ENCODE measurements at places on chromosomes 4 and X.
A peak's percentile ranks its signal among the peaks of the same experiment; 100 is the strongest.

- DNase-seq = peak; percentile 59
Measured at GRCh38 chr4:148831945-148832344, 389.7 kb upstream of the NR3C2 start.

- no peak for DNase-seq
Measured at GRCh38 chr4:146098978-146099377, 76.5 kb upstream of the LSM6 start.

DNA sequence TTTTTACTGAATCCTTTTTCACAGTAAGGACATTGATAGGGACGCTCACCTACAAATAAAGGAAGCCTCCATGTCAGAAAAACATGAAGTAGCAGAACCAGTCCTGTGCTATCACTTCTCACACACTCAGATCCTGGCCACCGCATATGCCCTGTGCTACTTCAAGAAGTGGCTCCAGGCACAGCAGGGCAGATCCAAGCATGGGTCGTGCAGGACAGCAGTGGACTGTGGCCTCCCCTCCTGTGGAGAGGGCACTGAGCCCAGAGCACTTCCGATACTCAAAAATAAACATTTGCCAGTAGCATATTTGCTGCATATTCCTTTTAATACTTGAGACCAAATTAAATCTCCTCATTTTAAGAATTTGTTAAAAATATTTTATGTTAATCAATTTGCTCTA lies 167.9 kb downstream of the PRDM5 start:
- no peak for DNase-seq

GRCh38 chr4:52838729-52839586 lies 23.2 kb upstream of the RASL11B start:
- DNase-seq = no peak

DNA sequence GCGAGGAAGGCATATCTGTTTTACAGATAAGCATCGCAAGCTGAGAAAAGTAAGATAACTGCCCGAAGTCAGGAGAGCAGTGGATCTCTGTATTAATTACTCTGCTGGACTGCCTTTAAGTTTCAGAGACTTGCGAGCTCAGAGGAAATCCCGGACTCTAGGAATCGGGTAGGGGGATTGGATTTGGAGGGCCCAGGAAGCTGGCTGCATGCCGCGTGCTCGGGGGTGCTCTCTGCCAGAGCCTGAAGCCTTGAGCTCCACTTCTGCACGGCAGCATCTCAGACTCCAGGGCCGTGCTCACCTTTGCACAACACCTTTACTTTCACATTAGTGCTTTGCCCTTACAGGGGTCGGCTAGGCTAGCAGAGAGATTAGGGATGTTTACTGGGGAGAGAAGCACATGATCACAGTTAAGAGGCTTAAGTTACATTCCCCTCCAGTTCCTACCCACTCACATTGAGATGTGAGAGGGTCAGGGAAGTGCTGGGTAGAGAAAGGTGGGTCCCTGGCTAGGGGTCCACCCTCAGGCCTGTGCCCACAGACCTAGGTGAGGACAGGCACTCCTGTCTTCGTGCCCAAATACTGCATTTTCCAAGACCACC lies 57.0 kb downstream of the TRIML1 start:
- no peak for DNase-seq

DNA sequence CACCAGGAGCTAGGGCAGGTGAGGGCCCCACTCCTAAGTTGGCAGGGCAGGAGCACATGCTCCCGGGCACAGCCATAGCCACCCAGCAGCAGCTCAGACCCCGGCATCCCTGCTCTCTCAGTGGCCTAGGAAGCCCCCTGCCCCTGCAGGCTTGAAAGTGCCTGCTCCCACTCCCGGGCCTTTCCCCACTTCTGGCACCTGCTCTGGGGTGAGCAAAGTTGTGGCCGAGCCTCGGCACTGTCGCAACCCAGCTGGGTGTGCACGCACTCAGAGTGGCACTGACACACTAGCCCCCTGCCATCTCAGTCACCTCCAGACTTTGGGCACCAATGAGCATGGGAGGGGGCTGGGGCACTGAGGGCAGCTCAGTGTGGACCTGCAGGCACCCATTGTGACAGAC lies 60.8 kb upstream of the CDKN2AIP start:
- DNase-seq = no peak

DNA sequence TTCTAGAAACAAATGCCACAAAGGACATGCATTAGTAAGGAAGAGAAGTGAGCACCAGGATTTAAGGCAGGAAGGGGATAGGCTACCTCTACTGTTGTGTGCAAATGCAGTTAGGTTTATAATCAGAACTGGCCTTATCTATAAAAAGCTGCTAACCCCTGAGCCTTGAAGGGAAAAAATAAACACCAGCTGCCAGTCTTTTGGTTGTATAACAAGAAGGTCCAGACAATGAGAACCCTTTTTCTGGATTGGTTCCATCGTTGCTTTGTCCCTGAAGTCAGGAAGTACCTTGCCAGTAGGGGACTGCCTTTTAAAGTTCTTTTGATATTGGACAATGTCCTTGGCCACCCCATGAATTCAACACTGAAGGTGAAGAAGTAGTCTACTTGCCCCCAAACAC lies 126.7 kb upstream of the OTUD4 start:
- DNase-seq = no peak

DNA sequence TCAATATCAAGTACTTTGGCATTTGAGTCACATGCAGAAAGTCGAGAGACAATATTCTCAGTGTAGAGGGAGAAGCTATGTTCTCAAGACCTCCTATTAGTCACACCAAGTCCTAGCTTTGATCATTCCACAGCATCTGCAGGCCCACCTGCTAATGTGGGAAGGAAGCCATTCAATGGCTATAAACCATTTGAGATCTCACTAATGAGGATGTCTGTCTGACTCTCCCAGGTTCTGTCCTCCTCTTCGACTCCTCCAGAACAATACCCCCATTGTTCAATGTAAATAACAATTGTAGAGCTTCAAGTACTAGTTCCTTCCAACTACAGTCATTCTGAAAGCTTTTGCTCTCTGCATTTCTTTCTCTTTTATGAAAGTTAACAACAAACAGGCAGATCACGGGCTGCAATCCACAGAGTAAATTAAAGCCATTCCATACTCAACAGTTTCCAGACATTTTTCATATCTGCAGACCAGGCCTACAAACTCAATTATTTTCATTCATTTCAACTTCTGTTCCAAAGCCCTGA lies 140.2 kb upstream of the EDNRA start:
- DNase-seq = no peak

GRCh38 chr4:13933191-13933590 lies 305.7 kb upstream of the BOD1L1 start:
- DNase-seq = no peak

GRCh38 chr4:138734746-138735145 lies 280.8 kb upstream of the NOCT start:
- DNase-seq = peak; percentile 57

GRCh38 chr4:189162073-189162789 lies 778.4 kb upstream of the FRG1 start:
- DNase-seq = no peak

GRCh38 chrX:3026074-3026815 lies 15.0 kb upstream of the ARSF start:
- DNase-seq = no peak

DNA sequence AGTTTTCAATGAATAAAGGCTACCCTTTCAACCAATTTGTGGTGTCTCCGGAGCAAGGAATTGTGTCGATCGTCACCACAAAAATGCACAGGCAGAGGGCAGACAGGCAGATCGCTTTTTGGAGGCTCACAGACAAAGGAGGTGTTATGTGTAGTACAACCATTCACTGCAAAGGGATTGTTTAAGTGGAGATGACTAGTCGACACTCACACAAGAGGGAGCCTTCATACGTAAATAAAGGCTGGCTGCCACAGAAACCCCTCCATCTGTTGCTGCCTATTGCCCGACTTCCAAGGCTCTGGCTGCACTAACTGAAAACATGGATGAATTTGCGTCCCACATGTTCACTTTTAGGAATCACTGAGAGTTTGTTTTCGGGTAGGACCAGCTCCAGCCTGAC lies 281.1 kb downstream of the NKX6-1 start:
- no peak for DNase-seq

DNA sequence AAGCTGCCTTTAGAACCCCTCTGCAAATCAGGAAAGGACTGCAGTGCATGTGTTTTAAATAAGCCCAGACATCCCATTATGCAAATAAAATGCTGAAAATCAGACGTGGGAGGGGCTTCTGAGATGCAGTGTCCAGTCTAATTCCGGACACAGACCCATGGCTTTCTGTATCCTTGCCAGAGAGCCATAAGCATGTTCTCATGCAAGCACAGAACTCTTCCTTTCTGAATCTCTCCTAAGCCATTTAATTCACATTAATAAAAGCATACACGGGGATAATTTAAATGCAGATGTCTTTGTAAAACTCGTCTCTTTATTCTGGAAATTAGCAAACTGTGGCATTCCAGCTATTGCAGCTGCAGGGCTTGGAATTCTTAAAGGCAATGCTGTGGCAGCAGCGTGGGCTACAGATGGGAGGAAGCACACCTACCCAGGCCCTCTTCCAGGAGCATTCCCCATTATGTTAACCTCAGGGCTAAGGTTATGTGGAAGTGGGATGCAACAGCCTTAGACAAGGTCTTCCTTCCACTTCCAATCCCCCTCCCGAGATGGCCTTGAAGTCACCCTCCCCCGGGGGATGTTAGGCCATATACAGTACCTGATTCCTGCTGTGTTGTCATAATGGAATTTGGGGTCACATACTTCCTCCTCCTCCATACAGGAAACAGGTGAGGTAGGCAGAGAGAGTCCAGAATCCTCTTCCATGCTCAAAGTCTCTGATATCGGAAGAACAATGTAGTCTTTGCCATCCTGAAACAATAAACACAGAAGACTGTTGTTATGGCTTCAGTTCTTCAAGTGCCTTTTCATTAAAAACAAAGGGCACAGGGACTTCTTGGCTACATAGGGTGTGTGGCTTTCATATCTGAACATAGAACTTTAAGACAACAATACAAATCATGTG lies 38.1 kb downstream of the KDR start:
- no peak for DNase-seq

GRCh38 chr4:80029364-80029763 lies 43.7 kb downstream of the ANTXR2 start:
- DNase-seq = no peak

- DNase-seq = no peak
Measured at GRCh38 chr4:19883841-19884240, 367.9 kb upstream of the SLIT2 start.

- DNase-seq = no peak
Measured at GRCh38 chrX:41108463-41109205, 23.4 kb downstream of the USP9X start.

GRCh38 chr4:137394018-137394417 lies 138.3 kb downstream of the PCDH18 start:
- no peak for DNase-seq

DNA sequence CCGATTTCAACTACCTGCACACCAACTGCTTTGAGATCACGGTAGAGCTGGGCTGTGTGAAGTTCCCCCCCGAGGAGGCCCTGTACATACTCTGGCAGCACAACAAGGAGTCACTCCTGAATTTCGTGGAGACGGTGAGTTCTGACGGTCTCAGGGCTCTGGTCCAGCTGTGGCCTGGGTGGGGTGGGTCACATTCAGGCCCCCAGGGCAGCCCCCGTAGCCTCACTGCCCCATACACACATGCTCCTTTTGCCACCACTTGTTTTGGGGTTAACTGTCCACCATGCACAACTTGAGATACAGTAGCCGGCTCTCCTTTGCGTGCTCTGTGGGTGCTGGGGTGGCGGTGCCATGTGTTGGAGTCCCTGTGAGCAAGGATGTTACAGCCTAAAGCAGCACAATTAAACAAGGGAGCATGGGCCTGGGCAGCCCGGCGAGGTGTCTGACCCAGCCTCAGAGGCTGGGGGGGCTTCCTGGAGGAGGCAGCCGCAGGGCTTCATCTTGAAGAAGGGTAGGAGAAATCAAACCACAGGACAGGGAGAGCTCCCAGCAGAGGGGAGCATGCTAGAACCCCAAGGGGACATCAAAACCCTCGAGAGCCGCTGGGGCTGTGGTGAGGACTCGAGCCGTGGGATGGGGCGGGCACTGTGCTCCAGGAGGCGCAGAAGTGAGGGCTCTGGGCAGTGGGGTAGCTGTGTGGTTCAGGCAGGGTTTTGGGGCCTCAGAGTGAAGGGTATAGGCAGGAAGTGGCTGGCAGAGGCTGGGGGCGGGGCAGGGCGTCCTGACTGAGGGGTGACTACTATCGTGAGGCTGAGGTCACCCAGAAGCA lies 22.0 kb downstream of the CPZ start:
- DNase-seq = no peak

GRCh38 chrX:13341491-13342101 lies 21.7 kb upstream of the ATXN3L start:
- no peak for DNase-seq

GRCh38 chrX:140799216-140799615 lies 89.7 kb downstream of the LINC00632 start:
- no peak for DNase-seq

- DNase-seq = peak; percentile 35
Measured at GRCh38 chr4:156242390-156242789, 288.7 kb upstream of the CTSO start.

DNA sequence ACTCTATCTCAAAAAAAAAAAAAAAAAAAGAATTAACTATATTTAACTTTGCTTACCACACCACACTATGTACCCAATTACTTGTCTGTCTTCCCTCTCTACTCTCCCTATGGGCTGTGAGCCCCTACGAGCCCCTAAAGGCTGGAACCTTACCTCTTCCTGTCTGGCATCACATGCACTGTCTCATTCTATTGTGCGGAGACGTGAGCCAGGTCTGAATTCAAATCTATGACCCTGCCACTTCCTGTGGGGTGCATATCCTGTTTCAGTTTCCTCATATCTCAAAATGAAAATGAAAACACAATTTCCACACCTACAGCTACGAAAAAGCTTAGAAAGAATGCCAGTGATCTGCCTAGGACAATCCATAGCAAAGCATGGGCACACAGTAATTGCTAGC lies 42.9 kb upstream of the HS3ST1 start:
- DNase-seq = no peak

DNA sequence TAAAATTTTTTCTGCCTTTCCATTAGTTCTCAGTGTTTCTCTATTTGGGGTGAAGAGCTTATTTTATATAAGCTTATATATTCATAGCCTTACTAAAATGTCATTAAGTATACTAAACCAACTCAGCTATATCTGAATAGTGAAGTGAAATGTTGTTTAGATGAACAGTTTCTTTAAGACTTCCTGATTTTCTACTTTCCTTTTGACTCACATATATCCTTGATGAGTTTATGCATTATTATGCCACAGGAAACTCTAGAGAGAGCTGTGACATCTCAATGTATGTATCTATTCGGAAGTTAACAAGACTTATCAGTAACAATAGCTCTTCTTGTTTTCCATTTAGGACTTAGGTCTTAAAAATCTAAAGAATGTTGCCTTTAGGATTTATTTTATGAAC lies 1491.8 kb upstream of the IGFBP7 start:
- no peak for DNase-seq

DNA sequence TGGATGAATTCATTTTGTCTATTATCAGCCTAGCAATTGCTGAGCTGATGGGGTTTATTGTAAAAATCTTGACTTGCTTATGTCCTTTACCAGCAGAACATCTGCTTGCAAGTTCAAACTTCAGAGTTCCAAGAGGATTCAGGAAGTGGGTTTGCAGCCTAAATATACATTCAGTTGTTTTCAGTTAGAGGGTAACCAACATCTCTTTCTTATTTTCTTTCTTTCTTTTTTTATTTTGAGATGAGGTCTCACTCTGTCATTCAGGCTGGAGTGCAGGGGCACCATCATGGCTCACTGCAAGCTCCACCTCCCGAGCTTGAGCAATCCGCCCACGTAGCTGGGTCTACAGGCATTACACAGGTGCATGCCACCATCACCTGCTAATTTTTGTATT lies 31.4 kb upstream of the FHL1 start:
- DNase-seq = no peak

GRCh38 chr4:140208921-140209320 lies 54.9 kb upstream of the MAML3 start:
- DNase-seq = no peak

All from brain microvascular endothelial cell (primary cell).